ENCODE measurements at places on chromosomes 6 and 20. TPM values are rescaled to one million over a fixed set of nuclear protein-coding genes. Genes with fewer than 3 reads are reported as not detected.

SLC2A10 gene
- not detected for polyA plus RNA-seq

- H3K36me3 ChIP-seq: no peaks in the 10 kb centered on the region
- no peak overlapping the region for H3K4me3 ChIP-seq
- peaks cover 20% of the 10 kb centered on the region for H3K4me1 ChIP-seq
Observed at GRCh38 chr20:33005132-33005566, 916 bp upstream of the SUN5 start.

GRCh38 chr6:83215131-83216047, 22.2 kb downstream of the RWDD2A start:
- no peaks in the 10 kb centered on the region for H3K27me3 ChIP-seq
- no peak overlapping the region for H3K4me3 ChIP-seq
- no peaks in the 10 kb centered on the region for H3K36me3 ChIP-seq

DNA sequence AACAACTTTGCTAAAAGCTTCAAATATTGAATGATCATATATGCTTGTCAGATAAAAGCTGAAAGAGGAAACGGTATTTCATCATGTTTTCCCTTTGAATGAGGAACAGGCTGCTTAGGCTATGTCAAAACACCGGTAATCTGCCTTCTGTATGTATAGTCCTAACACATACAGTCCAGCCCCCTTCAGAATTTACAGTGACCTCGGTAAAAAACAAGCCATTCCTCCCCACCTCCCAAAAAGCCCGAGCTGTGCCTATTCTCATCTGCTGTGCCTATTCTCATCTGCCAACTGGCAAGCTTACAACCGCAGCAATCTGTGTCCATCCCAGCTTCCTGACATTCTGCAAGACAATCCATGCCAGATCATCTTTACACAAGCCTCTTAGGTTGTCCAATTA, 26.8 kb upstream of the UBE2J1 start:
- H3K4me1 ChIP-seq: no peaks in the 10 kb centered on the region
- no peak overlapping the region for H3K4me3 ChIP-seq
- no peaks in the 10 kb centered on the region for H3K27me3 ChIP-seq

Measured in naive thymus-derived CD4-positive, alpha-beta T cell (primary cell).